ENCODE measurements at places on chromosomes 16 and 17.

DNA sequence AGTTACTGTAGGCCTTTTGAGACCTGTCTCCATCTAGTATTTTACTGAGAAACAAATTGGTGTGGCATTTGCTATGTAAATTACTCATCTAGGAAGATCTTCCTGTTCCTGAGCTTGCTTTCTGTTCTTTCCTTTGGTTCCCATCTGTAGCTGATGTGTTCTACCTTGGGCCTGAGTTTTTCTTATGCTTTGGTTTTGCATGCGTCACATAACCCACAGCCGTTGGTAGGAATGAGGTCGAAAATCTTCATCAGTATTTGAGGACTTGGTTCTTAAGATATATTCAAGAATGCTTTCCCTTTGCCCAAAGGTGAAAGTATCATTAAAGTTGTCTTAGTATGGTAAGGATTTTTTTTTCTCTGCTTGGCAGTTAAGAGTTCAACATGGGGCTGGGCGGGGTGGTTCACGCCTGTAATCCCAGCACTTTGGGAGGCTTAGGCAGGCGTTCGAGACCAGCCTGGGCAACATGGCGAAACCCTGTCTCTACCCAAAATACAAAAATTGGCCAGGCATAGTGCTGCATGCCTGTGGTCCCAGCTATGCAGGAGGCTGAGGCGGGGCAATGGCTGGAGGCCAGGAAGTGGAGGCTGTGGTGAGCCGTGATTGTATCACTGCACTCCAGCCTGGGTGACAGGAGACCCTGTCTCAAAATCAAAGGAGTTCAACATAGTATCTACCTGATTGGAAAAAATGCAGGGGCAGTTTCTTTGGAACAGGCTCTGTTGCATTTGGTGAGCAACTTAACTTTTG, 28.8 kb downstream of the IST1 start:
- DNase-seq, result no peak

GRCh38 chr16:1221628-1222552, 3.2 kb downstream of the TPSG1 start:
- DNase-seq, result no peak

- no peak for DNase-seq
Measured at GRCh38 chr16:85851034-85851785, 47.8 kb upstream of the IRF8 start.

- no peak for DNase-seq
Measured at GRCh38 chr17:78748048-78748729, 33.9 kb downstream of the CYTH1 start.

GRCh38 chr17:16593356-16594102, 24.5 kb upstream of the ZNF287 start:
- no peak for DNase-seq

- no peak for DNase-seq
Measured at GRCh38 chr17:53227514-53227913, 595.2 kb upstream of the KIF2B start.

- DNase-seq, result no peak
Measured at GRCh38 chr17:78045316-78045715, 83.2 kb downstream of the TMC6 start.

GRCh38 chr16:57023541-57024249, 34.3 kb downstream of the NLRC5 start:
- DNase-seq, result peak; percentile 57

DNA sequence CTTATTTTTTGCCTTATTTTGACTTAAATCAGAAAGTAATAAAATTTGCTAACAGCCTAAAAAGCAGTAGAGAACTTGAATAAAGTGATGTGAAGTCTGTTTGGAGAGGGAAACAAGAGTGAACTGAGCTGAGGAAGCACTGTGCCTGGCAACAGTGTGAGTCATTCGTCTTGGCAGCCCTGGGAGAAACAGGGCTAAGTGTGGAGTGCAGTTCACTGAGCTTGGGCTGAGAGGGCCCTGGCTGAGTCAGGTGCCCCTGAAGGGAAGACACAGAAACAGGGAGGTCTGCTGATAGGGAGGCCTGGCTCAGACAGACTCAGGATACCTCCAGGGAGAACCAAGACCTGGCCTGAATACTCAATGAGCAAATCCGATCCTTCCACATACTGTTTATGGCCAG, 132.1 kb downstream of the HS3ST4 start:
- DNase-seq, result no peak

DNA sequence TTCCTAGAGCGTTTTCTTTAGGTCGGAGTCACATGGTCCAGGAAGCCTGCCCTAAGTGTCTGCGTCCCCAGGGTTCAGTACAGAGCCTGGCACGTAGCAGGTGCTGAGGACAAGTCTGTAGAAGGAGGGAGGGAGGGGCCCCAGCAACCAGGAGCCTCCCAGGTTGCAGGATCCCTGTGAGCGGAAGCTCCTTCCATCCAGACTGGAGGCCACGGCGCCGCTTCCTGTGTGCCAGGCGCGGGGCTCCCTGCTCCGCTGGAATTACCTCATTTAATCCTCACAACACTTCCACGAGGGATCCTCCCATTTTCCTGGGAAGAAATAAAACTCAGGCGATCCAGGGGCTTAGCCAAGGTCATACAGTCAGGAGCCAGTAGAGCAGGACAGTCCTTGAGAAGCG, 22.1 kb downstream of the TRARG1 start:
- DNase-seq, result no peak

DNA sequence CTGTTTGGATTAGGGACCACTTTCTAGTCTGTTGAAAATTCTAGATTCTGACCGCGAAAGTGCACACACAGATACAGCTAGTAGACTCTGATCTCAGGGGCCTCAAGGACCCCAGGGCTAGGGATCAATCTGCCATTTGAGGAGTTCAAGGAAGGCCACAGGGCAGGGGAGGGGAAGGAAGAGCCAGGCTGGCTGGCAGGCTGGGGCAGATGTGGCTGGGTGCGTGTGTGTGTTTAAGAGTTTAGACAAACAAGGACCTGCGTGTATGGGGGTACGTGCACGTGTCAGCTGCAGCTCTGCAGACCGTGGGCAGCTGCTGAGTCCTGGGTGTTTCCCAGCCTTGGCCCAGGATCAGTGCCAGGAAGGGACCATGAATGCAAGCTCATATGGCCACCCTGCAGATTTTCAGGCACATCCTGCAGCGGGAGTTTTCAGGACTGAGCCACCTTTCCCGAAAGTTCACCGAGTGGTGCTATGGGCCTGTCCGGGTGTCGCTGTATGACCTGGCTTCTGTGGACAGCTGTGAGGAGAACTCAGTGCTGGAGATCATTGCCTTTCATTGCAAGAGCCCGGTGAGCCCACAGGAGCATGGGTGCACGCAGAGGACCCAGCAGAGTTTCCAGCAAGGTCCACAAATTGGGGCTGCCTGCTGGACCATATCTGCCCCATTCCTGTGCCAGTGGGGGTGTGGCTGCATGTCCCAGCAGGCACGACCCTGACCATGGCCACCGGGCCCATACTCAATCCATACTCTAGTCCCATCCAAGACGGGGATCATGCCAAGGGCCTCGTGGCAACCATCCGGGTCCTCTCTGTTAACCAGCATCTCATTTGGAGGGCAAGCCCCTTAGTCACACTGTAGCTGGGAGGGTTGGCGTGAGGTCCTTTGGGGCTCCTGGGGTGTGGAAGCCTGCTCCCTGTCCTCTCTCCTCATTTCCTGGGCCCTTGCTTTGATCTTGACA, 10.6 kb downstream of the TRPV2 start:
- no peak for DNase-seq

DNA sequence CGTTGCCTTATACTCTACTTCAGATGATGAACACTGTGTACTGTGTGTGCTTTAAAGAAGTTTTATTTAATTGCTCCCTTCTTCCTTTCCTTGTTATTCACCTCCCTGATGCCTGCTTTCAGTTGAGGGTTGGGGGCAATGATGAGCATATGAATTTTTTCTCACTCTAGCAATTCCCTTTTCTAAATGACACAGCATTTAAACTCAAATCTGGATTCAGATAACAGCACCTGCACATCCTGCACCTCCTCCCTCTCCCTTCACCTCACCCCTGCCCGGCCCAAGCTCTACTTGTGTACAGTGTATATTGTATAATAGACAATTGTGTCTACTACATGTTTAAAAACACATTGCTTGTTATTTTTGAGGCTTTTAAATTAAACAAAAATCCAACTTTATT, 13.0 kb upstream of the PNPO start:
- DNase-seq, result no peak

DNA sequence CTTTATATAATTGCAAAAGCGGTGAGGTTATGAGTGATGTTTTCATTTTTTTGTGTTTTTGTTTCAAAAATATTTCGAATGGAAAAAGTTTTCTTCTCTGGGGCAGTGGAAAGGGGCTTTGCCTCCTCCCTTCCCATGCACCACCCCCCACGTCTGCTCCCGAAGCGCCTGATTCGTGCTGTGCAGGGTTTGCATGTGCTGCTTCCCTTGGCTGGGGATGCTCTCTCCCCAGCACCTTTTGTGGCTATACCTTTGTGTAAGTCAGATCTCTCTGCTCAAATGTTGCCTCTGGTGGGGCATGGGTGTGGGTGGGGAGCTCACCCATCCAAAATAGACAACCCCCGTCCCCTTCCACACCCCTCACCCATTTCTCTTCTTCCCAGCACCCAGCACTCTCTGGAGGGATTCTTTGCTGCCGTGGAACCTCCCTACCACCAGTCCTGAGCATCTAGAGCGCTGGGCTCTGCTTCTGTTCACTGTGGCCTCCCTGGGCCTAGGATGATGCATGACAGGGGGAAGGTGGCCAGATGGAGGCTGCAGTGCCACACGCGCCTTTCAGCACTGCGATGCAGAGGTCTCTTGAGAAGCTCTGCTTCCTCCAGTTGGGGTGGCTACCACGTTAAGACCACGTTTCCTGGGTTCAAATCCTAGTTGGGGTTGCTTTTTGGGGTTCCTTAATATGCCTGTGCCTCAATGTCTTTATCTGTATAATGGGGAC, 71.2 kb downstream of the IRF8 start:
- DNase-seq, result no peak

GRCh38 chr16:85773044-85773443, 22.1 kb upstream of the C16orf74 start:
- no peak for DNase-seq

- no peak for DNase-seq
Measured at GRCh38 chr17:16934836-16935235, 37.1 kb downstream of the TNFRSF13B start.

DNA sequence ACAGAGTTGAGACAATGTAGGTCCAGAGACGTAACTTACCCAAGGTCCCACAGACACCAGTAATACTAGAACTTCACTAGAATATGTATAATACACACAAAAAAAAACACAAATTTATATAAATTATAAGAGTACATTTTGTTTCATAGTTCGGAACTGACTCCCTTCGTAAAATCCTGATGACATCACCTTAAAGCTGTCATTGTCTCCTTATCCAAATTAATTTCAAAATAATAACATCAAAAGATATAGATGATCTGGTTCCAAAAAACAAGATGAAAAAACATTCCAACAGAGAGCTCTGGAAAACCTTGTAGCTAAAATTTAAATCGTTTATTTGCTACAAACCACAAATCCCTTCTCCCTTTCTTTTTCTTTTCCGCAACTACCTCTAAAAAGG, 10.0 kb downstream of the FBXL20 start:
- DNase-seq, result no peak

GRCh38 chr17:81635973-81636504, 873 bp downstream of the NPLOC4 start:
- DNase-seq, result no peak

DNA sequence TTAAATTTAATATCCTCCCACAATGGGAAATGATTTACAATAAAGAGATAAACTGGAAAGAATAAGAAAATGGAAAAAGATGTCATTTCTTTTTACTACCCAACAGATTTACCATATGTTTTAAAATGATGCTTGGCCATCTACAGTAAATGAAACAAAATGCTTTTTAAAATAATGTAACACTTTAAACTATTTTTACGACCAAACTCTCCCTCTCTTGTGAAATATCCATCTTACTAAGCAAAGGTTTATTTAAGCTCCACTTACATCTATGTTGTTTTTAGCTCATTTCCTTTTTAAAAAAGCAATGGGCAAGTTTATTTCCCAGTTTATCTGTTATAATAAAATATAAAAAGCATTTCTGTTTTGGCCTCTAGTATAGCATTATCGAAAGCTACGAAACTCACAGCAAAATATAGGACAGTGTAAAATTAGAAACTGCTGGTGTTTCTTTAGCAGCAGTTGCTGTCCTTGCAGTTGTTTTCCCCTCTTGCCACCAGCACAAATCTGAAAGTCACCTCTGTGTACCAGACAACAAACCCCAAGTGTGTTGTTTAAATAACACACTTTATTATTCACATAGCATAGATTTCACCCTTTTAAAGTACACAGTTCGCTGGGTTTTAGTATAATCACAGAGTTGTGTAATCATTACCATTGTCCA, 195.1 kb downstream of the CDRT15L2 start:
- DNase-seq, result no peak

DNA sequence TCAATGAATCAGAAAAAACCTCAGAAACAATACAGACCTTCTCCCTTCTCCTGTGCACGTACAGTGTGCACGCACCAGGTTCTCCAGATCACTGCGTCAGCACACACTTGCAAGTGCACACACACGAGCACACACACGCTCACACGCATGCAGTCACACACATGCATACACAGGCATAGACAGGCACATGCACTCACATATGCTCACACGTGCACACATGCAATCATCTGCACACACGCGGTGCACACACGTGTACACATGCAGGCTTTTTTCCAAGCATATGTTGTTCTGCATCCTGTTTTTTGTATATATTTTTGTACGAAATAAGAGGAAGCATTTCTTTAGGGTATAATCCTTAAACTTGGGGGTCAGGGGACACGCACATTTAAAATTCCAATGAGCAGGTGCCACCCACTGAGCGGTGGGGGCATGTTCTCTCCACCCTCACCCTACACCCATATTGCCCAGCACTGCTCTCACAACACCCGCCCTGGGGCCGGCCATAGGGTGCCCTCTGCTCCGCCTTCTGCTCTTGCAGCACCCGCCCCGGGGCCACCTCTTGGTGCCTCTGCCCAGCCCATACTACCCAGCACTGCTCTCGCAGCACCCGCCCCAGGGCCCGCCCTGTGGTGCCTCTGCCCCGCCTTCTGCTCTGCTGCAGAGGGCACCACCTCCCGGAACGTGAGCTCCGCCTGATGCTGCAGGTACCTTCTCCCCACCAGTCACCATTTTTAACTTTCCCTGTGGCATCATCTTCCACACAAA, 20.9 kb downstream of the KLHDC4 start:
- no peak for DNase-seq

GRCh38 chr16:11391576-11391975, 46.3 kb downstream of the RMI2 start:
- DNase-seq, result no peak

DNA sequence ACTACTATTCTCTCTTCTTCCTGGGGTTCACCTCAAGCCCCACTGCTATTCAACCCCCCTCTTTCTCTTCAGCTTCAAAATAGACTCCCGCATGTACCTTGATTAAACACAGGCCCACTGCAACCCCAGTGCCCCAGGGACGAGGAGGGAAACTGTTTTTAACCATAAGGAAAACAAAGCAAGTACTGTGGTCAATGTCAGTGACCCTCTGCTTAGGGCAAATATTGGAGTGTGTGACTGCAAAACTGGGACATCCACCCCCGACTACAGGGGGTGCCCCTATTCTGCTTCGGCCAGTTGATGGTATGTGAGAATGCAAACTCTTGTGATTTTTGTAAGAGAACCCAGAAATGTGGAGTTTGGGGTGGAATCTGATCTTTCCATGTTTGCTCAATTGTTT, 9.5 kb upstream of the PNPO start:
- DNase-seq, result no peak

Data from stimulated activated CD4-positive, alpha-beta T cell treated with anti-CD3 and anti-CD28 coated beads, TNF-alpha, amount 100 ng/mL, for 1 hour (primary cell).